ENCODE measurements at places on chromosomes 13 and 19.

DNA sequence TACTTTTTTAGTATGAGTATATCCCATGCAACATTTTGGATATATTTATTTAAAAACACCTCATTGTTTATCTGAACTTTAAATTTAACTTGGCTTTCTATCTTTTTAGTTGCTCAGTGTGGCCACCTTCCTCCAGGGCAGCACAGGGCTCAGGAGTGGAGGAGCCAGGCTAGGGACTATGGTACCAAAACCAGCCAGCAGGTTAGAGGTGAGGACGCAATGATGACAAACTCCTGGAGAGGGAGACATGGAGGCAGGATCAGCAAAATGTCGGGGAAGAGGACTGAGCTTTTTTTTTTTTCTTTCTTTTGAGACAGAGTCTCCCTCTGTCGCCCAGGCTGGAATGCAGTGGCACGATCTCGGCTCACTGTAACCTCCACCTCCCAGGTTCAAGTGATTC lies 29.6 kb upstream of the CALM3 start:
- DNase-seq: no peak

DNA sequence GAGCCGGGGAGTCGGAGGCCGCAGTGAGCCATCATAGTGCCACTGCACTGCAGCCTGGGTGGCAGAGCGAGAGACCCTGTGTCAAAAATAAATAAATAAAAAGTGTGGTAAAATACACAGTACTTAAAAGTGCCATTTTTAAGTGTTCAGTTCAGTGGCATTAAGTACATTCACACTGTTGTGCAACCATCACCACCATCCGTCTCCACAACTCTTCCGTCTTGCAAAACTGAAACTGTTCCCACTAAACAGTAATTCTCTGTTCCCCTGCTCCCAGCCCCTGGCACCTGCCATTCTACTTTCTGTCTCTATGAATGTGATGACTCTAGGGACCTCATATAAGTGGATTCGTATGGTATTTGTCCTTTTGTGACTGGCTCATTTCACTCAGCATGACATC lies 13.3 kb downstream of the SLC25A42 start:
- DNase-seq: no peak

DNA sequence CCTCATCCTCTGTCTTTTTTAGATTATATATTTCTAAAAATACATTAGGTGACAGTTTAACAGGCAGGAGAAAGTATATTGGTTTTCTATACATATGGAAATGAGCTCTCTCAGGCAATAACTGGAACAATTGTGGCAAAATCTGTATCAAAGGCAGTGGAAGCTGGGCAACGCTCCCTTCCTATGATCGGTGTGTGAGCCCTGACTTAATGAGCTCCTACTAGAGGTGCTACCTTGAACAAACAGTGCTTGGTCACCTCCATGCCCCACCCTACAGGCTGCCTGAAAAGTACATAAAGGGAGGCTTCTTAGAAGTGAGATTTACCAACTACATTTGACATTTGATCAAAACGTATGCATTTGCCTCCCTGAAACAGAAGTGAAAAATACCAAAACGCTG lies 185.3 kb downstream of the EFNB2 start:
- DNase-seq: peak; percentile 79

DNA sequence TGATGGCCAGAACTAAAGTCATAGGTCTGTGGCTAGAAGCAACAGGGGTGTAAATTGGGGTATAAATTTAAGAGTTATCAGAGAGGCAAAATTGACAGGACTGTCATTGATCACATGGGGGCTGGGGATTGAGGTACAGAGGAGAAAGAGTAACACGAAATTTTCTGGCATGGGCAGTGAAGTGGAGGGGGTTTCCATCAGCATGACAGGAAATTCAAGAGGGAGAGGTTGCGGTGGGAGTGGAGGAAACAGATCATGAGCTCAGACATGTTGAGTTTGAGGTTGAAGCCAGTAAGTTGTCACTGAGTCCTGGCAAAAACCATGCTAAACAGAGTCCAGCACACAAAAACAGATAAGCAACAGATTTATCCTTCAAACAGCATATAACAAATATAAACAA lies 192.1 kb upstream of the TSC22D1 start:
- DNase-seq: no peak
